Neural crest cell (in vitro differentiated cells): ENCODE measurements at places on chromosomes 4 and X. TPM values are rescaled to one million over a fixed set of nuclear protein-coding genes. Genes with fewer than 3 reads are reported as not detected.

- no peak for DNase-seq
These were observed 21.8 kb downstream of the STOX2 start for GRCh38 chr4:183926950-183927349.

- DNase-seq = no peak
These were observed 217.5 kb downstream of the VEGFC start for GRCh38 chr4:176575141-176575730.

GRCh38 chr4:183163135-183163534, 64.1 kb downstream of the WWC2 start:
- no peak for DNase-seq

DNA sequence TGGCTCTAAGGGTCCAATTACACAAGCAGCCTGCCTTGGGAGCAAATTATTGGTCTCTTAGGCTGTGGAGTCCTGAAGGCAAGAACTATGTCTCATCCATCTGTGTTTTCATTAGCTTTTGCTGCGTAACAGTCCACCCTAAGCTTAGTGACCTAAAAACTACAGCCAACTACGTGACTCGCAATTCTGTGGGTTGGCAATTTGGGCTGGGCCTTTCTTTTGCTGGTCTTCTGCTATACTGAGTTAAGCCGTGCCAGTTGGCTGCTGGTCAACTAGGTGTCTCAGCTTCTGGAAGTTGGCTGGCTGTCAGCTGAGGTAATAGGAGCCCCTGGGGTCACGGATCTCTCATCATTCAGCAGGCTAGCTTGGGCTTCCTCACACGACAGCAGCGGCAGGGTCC, 205.6 kb upstream of the S100G start:
- no peak for DNase-seq

DNA sequence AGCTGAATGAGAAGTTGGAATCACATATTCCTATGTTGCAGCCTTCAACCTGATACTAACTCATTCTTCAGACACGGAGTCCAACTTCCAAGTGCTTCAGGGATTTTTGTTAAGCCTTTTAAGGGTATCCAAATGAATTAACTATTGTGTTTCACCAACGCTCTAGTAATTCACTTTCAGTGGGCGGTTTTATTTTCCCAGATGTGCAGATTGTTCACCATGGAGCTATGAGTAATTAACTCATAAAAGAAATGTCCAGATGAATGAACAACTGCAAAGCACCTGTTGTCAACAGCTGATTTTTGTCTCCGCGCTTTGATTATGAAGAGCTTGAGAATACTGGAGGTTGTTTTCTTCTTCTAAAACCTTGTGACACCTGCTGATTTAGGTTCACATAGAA, 187.6 kb downstream of the CBR4 start:
- DNase-seq = no peak

- no peak for DNase-seq
These were observed 72.4 kb downstream of the PALLD start for GRCh38 chr4:168569066-168569930.

GLRA2 gene
- total RNA-seq = 0.73 and 1.3 TPM in 2 replicates

HSFX2 gene
- total RNA-seq = not detected in 2 replicates

- no peak for DNase-seq
These were observed 633.1 kb downstream of the NLGN4X start for GRCh38 chrX:5595570-5595969.

DNA sequence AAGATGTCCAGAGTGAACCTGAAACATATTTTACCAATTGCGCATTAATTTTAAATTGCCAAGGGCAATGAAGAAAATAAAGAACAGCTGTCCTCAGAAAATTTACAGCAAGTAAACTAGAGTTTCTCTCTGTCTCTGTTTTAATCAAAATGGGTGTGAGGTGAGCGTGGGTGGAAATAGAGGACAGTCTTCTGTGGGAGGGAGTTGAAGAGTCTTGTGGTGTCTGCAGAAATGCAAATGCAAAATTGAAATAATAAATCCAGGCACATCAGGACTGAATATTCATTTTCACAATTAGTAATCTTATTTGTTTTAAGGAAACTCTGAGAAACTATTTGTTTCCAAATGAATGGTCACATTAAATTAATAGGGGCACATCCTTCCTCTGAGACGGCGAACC, 192.0 kb downstream of the ARHGAP10 start:
- no peak for DNase-seq

- no peak for DNase-seq
These were observed 283.9 kb downstream of the SMARCA1 start for GRCh38 chrX:129239371-129239770.

- DNase-seq = no peak
These were observed 24.6 kb downstream of the SEPTIN11 start for GRCh38 chr4:76974150-76974549.
